ENCODE measurements at places on chromosomes 12 and 14. TPM values are rescaled to one million over a fixed set of nuclear protein-coding genes. Genes with fewer than 3 reads are reported as not detected.

The TAS2R42 gene
- total RNA-seq = not detected

The IRAK4 gene
- total RNA-seq = 24.4 TPM

The PTGR2 gene
- 3.8 TPM for total RNA-seq

The NOXRED1 gene
- not detected for total RNA-seq

The B3GNT4 gene
- total RNA-seq = 0.37 TPM

Measured in omental fat pad (tissue), 4 donors.